Iris pigment epithelial cell (primary cell): ENCODE measurements at places on chromosomes 1 and 21.

- peak; percentile 66 for DNase-seq
Observed at GRCh38 chr1:156920233-156921052, at the start of gene LRRC71. LRRC71 (plus strand) TSS chr1:156920632; CDS start chr1:156920804, 172 bp downstream.

DNA sequence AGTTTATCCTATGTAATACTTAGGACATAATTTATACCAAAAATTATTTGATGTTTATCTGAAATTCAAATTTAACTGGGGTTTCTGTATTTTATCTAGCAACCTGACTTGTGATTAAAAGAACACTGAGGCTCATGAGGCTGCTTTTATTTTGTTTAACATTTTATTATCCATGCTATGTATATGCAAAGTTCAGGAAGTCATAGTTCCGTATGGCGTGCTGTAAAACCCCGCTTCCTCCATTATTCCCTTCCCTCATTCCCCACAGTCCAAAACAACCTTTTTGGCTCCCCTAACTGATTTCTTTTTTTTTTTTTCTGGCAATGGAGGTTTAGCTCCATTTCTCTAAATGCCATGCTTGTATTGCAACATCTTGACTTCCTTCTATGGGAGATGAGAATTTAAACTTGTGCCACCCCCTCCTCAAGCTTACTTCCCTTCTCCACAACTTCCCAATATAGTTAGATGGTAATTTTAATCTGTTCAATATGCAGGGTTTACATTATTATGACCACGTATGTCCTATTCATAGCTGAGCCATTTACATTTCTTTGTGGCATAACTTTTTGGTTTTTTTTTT is 138.0 kb upstream of the DNAH14 start:
- no peak for DNase-seq

DNA sequence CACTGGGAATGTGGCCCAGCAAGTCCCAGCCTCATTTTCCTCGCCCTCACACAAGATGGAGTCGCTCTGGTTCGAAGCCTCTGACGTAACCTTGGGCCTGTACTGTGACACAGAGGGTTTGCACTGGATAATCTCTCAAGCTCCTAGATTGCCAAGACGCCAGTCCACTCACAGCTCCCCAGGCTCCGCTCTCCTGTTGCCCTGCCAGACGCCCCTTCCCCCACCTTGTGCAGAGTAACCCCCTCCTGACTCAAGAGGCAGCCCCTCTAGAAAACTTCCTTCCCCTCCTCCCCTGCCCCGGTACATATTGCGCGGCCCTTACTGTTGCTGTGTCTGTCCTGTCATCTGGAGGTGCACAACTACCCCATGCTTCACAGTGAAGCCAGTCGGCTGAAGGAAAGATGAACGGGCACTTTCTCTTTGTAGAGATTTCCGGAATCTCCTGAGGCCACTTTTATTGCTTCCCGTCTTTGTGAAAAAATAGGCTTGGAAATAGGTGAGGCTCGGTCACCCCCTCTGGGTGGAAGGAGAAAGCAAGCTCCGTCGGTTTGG is 981 bp upstream of the KIAA1614 start:
- peak; percentile 27 for DNase-seq

GRCh38 chr1:89557956-89558355 is 33.3 kb downstream of the LRRC8B start:
- no peak for DNase-seq

DNA sequence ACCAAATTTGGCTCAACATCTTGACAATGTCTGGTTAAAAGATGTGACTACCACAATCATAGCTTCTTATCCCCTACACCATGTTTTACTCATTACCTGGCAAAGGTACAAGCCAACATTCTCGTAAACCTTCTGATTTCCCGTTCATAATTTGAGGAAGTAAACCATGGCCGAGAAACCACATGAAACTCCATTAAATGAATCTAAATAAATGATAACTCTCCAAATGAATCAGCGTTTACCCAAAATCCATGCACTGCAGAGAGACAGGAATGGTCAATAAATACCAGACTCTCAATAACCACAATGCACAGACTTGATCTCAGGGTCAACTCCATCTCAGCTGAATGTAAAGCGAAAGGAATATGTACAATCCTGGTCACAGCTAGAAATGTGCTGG is 125.2 kb downstream of the TYW3 start:
- no peak for DNase-seq

DNA sequence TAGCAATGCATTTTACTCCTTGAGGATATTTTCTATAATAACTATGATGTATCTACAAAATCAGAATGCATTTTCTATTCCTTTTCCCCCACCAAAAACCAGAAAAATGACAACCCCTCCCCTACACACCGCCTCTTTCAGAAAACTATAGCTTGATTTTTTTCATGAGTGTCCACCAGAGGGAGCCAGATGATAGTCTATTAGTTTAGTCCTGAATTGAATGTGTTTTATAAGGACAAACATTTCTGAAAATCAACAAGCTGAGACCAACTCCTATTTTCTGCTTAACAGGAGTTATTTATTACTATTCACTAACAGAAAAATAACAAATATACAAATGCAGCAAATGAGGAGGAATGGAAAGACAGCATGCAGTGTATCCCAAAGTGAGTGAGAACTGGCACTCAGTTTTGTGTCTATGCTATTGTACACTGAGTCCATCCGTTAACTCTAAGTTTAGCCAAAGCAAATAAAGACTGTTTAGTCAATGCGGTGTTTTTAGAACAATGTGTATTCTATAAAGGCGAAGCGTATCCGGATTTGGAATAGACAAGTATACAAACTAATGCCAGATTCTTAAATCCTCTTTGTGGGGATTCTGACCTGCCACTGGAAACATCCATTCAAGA is 182.6 kb downstream of the VAV3 start:
- peak; percentile 46 for DNase-seq

DNA sequence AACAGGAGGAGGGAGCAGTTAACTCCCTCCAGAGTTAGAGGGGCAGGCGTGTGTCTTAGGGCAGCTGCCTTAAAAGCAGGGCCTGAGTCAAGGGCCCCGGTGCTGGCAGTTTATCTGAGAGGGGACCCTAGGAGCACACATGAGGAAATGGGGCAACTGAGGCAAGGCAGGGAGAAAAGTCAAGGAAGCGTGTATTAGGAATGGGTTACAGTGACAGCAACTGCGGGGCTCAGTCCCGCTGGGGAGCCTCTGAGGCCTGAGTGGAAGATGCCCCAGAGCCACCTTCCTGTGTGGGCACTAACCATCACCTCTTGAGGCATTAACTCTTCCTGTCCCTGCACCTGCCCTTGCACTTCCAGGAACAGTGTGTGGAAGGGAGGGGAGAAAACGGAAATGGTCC is 276.3 kb downstream of the MATN1 start:
- DNase-seq, result no peak

- no peak for DNase-seq
Observed at GRCh38 chr1:209172286-209172685, 411.2 kb upstream of the CAMK1G start.

DNA sequence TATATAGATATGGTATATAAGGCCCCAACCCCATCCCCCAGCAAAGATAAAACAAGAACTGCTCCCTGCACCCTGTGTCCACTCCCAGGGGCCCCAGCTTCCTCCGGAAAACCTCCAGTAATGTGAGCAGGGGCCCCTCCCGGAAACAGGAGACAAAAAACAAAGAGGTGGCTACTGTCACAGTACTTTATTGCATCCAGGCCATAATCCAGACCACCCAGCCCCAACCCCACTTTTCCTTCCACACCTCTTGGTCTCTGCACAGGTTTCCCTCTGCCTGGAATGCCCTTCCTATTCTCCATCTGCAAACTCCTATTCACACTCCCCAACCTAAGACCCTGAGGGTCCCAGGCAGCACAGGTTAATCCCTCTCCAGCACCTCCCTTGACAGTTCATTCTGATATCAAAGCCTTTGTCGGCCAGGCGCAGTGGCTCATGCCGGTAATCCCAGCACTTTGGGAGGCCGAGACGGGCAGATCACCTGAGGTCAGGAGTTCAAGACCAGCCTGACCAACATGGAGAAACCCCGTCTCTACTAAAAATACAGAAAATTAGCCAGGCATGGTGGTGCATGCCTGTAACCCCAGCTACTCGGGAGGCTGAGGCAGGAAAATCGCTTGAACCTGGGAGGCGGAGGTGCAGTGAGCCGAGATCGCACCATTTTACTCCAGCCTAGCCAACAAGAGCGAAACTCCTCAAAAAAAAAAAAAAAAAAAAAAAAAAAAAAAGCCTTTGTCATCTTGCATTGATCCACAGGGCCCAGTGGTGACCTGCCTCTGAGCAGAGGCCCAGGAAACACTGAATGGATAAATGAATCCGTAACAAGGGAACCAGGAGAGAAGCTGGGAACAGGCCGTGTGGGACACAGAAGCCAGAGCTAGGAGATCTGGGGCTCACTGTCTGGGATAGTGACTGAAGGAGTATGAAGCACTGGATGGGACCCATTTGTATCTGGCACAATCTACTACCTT is 2.3 kb upstream of the AUNIP start:
- DNase-seq, result no peak

- peak; percentile 33 for DNase-seq
Observed at GRCh38 chr1:225926551-225927113, 2.6 kb upstream of the PYCR2 start.

- peak; percentile 43 for DNase-seq
Observed at GRCh38 chr1:29237852-29238619, 1.7 kb downstream of the PTPRU start.

GRCh38 chr1:65423884-65424572 is 3.6 kb downstream of the LEPR start:
- peak; percentile 96 for DNase-seq

GRCh38 chr1:9417695-9418094 is 121.6 kb upstream of the SLC25A33 start:
- DNase-seq, result no peak

DNA sequence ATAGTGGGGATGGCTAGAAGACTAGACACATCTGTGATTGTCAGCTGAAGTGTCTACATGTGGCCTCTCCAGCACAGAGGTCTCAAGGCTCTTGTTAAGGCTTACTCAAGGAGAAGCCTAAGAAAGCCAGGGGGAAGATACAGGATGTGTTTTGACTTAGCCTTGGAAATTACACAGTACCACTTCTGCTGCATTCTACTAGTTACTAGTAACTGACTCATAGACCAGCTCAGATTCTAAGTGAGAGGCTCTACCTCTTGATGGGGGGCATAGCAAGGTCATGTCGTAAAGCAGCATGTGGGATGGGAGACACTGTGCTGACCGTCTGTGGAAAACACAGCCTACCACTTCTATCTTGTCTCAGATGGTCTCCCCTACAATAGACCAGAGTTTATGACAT is 99.5 kb downstream of the UBE2U start:
- DNase-seq, result peak; percentile 79

DNA sequence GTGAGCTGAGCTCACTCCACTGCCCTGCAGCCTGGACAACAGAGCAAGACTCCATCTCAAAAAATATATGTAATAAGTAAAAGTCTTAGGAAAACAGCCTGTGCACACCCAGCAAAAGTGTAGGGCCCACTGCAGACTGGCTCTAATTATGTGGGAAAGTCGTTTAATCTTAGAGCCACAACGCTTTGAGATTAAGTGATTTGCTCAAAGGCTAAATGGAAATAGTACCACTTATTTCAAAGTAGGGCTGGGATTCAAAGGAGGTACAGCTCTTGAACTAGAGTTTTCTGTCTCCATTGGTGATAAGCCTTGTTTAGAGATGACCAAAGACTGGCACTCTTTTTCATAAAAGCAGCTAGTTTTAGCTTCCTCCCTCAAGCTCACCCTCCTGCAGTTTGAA is 2.2 kb downstream of the TACSTD2 start:
- DNase-seq, result no peak

DNA sequence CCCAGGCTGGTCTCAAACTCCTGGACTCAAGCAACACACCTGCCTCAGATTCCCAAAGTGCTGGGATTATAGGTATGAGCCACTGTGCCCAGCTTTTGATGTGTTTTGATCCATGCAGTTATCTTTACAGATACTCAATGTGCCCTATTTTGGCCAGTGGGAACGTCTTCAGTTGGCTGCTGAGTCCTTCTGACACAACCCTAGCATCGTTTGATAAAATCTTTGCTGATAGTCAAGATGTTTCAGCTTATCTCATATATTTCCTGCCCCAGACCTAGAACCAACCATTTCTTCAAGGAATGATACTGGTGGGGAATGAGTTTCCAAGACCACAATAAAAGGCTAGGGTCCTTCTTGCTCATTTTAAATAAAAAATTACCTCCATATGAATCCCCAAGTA is 11.6 kb downstream of the POGZ start:
- no peak for DNase-seq

DNA sequence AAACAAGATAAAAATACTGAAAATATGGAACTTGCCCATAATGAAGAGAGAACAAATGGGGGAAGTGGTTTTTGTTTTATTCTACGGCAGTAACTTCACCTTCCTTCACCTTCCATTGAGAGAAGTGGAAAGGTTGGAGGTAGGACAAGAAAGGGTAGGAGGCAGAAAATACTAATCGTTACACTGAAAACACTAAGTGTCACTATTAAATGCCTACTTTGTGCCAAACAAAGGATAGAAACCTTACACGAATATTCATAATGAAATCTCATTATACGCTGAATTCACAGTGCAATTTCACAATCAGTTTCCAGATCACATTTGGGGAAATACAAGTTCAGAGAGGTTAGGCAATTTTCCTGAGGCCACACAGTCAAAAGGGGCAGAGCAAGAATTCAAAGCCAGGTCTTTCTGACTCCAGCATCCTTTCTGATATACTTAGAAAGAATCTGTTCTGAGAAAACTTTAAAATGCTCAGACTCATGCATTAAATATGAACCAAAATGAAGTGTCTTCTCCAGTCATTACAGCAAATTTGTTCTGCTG is 3.0 kb downstream of the TIAM1 start:
- no peak for DNase-seq

DNA sequence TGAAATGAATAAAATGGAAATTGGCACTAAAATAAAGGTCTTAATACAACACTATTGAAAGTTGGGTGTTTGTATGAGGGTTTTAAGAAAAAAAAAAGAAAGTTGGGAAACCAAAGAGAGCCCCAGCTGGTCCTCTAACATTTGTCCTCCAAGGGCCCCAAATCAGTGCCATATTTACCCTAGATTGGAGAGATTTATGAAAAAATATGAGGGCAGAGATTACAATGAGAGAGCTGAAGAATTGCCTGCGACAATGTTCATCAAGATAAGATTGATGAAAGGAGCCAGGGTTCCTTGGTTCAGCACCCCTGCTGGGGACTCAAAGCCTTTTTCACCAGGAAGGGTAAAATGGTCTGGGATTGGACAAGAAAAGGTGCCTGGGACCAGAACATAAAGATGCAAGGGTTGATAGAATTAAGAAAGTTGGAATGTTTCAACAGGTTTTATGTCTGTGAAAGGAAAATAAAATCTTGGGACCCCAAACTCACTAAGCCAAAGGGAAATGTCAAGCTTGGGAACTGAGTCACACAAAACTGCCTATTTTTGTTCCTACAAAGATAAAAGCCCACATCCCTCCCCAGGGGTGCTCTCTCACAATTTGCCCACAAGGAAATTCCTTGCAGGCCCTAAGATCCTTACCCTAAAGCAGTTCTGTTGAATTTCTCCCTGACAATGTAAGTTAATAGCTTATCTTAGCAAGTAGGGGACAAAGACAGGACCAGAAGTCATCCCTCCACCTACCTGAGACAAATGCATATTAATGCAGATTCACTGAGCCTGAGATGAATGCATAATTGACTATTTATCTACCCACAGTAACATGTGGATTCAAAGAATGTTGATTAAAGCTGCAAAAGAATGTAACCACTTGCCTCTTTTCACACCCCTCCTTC is 26.8 kb downstream of the CBR1 start:
- no peak for DNase-seq

- no peak for DNase-seq
Observed at GRCh38 chr1:57887964-57888491, 464.2 kb upstream of the DAB1 start.

- no peak for DNase-seq
Observed at GRCh38 chr1:166692346-166692745, 146.9 kb upstream of the POGK start.
